Activated CD4-positive, alpha-beta T cell treated with anti-CD3 and anti-CD28 coated beads for 1 hour (primary cell): ENCODE measurements at places on chromosomes 7 and 10.

- no peak for DNase-seq
Measured at GRCh38 chr10:84541289-84541637, 212.9 kb downstream of the CCSER2 start.

DNA sequence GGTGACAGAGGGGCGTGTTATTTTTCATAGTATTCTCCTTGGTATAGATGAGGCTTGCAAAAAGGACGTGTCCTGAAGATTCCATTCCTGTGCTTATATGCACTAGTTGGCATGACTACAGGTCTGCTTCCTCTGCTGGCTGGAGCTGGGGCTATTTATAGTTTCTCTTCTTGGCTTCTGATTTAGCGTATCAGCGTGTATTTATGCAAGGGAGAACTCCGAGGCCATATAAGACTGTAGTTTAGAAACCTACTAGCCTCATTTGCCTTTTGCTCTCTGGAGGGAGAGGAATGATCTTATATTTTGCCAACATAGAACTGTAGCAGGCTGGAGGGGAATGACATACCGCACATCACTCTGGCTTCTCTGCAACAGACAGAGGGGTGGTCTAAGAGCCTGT, 39.7 kb downstream of the CACNB2 start:
- DNase-seq = no peak

- no peak for DNase-seq
Measured at GRCh38 chr10:126407831-126408230, 19.6 kb upstream of the ADAM12 start.

GRCh38 chr10:78471326-78471722, 437.7 kb downstream of the RPS24 start:
- DNase-seq = no peak

DNA sequence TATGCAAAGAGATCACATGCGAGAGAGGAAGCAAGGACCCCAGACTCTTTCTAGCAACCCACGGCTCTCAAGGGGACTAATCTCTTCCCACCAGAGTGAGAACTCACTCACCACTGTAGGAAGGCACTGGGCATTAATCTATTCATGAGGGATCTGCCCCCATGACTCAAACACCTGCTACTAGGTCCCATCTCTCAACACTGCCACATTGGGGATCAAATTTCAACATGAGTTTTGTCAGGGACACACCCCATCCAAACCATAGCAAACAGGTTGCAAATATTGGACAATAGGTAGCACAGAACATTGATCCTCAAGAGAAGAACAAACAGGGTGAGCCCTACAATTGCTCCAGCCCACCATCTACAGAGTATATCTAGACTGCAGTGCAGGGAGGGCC, 740.6 kb downstream of the LRMDA start:
- no peak for DNase-seq

- no peak for DNase-seq
Measured at GRCh38 chr10:118139321-118139720, 92.6 kb upstream of the RAB11FIP2 start.

DNA sequence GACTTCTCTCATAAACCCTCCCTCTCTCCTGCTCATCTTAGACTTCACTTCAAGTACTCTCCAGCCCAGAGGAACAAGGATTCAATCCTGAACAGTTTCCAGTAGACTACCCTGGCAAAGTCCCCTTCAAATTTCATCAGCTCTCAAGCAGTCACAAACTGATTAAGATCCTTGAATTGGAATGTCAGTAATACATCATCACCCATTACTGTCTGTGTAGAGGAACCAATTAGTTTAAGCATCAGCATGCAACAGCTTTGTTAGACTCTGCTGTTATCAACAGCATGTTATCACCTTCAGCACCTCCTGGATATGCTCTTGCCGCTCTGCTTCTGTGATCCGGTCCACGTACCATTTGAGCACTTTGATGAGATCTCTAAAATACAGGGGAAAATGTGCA, 307.0 kb upstream of the IMMP2L start:
- DNase-seq = no peak

DNA sequence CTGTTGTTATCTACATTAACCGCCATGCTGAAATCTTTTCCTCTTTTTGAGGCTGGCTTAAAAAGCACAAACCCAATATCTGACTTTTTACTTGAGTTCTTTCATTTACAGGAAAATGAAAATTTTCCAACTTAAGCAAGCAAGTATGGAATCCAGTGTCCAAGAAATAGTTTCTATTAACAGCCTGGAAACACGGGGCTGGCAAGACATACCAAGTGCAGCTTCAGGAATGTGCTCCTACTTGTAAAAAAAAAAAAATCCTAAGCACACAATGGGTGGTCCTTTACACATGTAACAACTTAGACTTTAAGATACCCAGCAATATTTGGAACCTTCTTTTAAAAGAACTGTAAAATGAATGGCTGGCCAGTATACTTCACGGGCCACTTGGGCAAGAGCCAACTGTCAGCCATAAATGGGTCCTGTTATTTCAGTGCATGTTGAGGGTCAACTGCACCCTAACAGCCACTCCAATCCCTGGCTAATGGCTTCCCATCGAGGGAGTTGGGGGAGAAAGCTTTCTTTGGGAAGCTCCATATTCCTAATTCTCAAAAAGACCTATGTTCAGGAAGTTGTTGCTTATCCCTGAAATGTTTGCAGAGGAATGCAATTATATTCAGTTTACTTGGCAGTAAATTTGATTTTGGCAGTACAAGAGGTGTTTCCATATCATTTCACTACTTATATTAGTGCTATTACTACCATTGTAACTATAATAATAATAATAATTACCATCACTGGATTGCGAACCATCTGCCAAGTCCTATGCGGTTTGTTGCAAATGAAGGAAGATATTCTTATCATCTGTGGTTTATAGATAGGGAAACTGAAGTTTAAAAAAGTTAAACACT, 236.4 kb upstream of the TMEM72 start:
- DNase-seq = no peak

DNA sequence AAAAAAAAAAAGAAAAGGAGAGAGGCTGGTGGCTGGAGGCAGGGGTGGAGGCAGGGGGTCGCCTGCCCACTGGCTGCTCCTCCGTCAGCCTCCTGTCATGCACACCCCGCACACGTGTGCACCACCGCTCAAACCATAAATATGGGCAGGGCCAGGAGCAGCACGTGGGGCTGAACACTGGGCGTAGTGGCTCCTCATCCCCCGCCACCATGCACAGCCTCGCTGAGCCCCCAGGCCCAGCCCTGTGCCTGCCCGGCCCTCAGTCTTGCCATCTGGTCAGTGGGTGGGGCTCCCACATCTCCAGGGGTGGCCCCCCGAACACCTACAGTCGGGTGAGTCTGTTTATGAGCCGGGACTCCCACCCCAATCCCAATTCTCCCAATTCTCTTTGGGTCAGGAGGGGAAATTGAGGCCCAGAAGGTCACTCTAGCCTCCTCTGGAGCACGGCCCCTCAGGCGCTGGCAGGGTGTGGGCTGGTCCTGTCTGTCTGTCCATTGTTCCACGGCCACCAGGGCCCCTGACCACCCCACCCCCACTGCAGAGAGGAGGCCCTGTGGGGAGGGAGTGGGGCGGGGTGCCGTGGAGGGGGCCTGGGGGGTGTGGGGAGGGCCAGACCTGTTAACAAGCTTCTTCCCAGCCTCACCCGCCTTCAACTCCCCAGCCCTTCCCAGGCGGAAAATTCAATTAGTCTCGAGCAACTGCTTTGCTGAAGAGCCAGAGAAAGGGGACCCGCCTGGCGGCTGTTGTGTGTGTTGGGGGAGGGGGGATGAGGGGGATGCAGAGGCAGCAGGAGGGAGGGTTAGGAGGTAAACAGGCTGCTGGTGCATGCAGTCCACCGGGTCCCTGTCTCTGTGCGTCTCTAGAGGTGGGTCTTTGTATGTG, 19.5 kb upstream of the GRIFIN start:
- no peak for DNase-seq

DNA sequence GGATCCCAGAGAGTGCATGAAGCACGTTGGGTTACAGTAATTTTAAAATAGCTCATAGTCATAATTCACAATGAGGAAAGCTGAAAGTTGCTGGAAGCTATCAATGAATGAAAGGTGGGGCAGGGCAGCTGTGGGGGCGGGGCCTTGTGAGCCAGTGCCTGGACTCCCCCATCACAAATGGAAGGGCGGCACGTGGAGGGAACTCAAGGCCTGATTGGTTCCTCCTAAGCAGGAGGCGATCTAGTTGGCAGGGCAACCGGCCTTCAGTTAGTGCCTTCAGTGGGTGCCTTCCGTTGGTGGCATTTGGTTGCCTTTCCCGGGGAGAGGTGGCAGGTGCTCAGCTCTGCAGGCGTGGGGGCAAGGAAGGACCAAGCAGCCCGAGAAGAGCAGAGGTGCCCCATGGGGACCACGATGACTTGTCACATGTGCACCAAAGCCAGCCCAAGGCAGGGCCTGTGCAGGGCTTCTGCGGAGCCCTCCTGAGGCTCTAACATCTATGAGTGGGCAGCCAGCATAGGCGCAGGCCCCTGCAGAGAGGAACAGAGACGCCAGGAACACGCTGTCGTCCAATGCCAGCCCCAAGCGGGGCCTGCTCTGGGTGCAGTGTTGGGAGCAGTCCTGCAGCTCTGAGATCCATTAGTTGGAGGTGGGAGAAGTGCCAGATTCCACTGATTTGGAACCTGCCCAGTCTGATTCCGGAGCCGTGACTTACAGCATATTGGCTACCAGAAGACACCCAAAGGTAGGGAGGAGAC, 59.8 kb upstream of the PDSS1 start:
- DNase-seq = no peak

DNA sequence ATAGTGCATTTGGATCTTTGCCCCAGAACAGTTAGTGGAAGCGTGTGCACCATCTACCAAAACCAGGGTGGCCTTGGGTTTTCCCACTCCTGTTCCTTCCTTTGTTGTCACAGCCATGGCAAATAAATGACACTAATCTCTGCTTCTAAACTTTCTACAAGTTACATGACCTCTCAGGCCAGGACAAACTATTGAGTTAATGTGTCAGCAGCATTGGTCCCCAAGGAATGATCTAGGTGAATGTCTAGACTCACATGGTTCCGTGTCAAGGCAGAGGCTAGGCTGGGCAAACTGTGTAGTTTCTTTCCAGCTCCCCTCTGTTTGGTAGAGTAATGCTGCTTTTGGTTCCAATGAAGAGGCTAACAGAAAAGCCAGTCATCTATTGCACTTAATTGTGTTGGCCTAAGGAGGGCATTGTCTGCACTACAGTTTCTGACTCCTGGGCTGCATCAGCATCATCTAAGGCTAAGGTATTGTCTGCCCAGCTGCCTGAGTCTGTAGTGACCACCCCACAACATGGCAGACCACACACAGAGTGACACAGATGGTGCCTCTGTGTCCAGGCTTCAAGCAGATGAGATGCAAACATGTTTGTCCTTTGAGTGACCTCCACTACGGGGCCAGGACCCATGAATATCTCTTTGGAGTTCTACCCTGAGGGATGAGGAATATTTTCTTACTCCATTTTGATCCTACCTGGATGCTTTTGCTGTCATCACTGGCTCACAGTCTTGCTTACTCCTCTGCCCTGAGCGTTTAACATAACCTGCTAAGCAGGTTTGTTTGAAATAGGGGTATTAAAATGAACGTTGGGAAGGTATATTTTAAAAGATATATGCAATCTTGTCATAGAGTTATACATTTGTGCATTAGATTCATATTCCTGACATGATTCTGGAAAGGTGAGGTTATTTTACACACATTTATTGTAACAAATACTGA, 1.7 kb downstream of the CYP3A4 start:
- no peak for DNase-seq

- no peak for DNase-seq
Measured at GRCh38 chr10:5509236-5509635, 9.9 kb upstream of the CALML5 start.
